ENCODE measurements at places on chromosomes 13 and 19.

GRCh38 chr19:46482631-46483030 is 11.3 kb upstream of the PNMA8A start:
- no peak for DNase-seq

- DNase-seq, result no peak
Observed at GRCh38 chr19:35712567-35713505, 5.0 kb upstream of the KMT2B start.

- DNase-seq, result no peak
Observed at GRCh38 chr19:6415591-6416190, 8.9 kb downstream of the KHSRP start.

DNA sequence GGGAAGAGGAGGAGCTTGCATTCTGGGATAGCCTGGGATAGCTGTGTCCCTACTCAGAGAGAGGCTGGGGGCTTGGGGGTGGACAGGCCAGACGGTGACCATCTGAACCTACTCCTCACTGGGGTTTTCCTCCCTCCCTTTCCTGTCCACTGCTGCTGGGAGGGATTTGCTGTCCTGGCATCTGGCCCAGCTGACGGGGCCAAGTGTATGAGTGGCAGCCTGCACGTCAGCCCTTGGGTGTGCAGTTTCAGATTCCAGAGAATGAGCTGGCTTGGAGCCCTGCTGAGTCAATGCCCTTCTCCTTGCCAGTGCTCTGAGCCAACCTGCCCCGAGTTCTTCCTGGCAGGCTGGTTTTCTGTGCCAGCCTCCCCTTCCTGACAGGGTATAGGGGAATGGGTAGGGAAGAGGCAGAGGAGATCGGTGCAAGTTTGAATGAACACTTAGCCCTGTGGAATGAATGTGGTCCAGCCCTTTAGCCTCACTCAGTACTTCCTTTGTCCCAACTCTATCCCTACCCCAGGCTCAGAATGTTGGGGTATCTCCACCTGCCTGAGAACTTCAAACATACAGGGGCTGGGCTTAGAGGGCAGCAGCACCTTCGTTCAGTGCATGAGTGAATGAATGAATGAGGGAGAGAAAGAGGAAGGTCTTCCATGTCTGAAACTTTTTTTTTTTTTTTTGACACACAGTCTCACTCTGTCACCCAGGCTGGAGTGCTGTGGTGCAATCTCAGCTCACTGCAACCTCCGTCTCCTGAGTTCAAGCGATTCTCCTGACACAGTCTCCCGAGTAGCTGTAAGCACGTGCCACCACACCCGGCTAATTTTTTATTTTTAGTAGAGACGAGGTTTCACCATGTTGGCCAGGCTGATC is 1.8 kb upstream of the ANGPTL4 start:
- peak; percentile 67 for DNase-seq

GRCh38 chr19:54556194-54556593 is 17.4 kb upstream of the LILRA2 start:
- DNase-seq, result no peak

DNA sequence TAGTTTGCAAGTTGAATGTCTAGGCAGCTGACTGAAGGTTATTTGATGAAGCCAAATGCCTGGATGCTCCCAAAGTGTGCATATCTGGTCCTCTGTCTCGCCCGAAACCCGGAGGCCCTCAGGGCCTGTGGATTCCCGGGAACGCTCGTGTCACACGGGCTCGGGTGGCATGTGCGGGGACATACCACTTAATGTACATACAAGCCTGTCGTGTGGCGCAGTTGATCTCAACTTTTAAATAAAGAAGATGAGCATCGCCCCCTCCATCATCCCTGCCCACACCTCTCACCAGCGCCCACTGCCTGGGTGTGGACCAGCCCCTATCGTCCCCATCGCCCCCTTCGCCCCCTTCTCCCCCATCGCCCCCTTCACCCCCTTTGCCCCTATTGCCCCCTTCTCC is 33.9 kb downstream of the ATP11A start:
- DNase-seq, result no peak

- DNase-seq, result peak; percentile 92
Observed at GRCh38 chr19:35114353-35115176, 1.1 kb upstream of the FXYD3 start.

- no peak for DNase-seq
Observed at GRCh38 chr13:53141336-53141735, 112.7 kb downstream of the OLFM4 start.

DNA sequence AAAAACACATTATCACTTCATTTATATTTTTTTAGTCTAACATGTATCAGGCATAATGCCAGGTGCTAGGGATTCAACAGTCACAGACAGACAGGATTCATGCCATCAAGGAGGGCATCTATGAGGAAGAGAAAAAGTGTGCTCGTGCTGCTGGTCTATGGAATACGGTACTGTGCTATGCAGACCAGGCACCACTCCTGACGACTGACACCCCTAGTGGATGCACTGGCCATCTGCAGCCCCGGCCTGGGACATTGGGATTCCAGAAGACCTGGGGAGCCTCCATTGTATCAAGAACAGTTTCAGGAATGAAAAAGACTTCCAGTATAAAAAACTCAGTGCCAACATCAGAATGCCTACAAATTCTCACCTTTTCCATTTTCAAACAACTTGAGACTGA is 94.0 kb downstream of the KLF12 start:
- peak; percentile 82 for DNase-seq

Measured in iPS-NIHi11 (cell line).